ENCODE measurements at places on chromosomes 1 and 21.
A peak's percentile ranks its signal among the peaks of the same experiment; 100 is the strongest.

DNA sequence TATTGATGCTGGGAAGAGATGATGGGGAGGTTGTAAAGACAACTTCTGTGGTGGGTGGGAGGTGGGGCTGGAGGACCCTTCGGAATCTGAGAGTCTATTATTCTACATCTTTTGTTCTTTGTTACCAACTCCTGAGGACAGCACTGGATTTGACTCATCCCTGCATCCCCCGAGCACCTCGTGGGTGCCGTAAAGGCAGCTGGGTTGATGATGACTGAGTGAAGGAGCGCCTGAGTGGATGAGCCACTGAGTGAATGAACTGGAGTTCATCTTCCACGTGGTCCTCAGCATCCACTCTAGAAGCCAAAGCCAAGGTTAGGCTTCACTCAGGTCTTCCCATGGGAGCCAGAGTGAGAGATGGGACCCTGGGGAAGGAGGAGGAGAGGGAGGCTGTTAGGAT is 77.6 kb downstream of the LRRN2 start:
- DNase-seq, result no peak

DNA sequence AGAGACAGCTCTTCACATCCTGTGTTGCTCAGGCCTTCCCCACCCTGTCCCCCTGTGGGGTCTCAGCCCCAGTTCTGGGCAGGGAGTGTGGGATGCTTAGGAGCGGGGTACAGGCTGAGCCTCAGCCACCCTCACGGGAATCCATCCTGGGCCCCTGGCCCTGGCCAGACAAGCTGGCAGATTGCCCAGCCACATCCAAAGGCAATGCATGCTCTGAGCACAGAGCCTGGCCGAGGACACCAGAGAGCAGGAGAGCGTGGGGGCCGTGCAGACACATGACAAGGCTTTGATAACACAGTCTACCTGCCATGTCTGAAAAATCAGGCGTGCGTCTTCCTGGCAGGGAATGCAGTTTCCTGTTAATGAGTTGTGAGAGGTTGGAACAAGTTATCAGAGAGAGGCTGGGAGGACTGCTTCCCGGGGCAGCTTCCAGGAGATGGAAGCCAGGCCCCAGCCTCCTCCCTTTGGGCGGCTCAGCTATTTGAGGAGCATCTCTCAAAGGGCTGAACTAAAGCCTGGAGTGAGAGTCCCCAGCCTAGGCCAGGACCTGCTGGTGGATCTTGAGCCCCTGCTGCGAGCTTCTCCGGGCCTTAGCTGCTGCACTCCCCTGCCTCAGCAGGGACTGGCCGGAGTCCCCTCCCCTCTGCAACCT is 72.2 kb upstream of the SELENON start:
- no peak for DNase-seq

GRCh38 chr1:8097077-8097799 is 71.1 kb upstream of the ERRFI1 start:
- no peak for DNase-seq

DNA sequence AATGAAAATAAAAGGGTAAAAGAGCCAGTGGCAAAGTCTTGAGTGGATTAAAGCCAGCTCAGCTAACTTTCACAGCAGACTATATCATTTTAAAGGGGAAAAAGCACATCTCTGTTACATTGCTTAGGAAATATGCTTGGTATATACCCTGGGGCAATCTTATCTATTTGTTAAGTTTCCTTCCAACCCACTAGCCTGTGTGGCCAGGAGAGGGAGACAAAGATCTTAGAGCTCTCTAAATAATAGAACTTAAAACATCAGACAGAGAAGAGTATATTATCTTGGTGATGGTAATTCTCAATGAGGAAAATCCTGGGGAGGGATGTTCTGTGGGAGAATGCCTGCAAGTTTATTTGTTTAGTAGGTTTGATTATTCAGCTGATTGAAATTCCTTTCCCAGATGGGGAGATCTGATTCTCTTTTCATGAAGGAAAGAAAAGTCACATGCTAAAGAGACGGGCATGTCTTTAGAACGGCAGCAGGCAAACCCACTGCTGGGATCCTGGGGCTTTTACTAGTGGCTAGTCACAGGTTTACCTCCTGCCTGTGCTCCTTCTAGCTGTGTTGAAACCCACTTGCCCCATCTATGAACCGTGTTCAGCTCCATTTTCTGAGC is 3.6 kb downstream of the KCNE2 start:
- no peak for DNase-seq

DNA sequence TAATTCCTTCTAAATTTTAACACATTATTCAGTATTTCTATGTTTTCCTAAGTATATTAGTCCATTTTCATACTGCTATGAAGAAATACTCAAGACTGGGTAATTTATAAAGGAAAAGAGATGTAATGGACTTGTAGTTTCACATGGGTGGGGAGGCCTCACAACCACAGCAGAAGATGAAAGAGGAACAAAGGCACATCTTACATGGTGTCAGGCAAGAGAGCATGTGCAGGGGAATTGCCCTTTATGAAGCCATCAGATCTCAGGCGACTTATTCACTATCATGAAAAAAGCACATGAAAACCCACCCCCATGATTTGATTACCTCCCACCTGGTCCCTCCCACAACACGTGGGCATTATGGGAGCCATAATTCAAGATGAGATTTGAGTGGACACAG is 15.6 kb downstream of the GBP5 start:
- no peak for DNase-seq

DNA sequence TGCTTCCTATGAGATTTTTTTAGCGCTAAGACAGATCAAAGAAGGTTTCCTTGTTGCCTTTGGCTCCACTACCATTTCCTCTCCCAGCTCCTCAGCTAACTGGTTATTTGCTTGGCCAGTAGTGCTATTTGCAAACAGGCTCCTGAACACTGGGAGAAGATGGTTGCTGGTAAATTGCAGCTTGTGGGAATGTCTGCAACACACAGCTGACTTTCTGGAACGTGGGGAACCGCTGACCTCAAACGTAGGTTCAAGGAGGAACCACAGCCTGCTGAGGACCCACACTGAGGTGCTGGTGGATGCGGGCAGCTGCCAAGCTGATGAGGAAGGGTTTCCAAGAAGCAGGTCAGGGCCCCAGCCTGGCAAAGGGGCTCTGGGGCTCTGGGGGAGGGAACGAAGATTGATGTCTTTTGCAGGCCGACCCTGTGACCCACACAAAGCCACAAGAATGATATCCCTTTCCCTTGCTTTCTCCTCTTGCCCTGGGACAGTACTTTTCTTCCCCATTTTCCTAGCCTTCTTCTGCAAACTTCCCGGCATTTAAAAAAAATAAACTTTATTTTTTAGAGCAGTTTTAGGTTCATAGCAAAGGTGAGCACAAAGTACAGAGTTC is 24.8 kb downstream of the GNG4 start:
- DNase-seq, result no peak

GRCh38 chr1:112866151-112866550 is 89.8 kb downstream of the SLC16A1 start:
- DNase-seq, result no peak

- DNase-seq, result no peak
These were observed 7.9 kb upstream of the TRAF5 start for GRCh38 chr1:211318576-211319280.

DNA sequence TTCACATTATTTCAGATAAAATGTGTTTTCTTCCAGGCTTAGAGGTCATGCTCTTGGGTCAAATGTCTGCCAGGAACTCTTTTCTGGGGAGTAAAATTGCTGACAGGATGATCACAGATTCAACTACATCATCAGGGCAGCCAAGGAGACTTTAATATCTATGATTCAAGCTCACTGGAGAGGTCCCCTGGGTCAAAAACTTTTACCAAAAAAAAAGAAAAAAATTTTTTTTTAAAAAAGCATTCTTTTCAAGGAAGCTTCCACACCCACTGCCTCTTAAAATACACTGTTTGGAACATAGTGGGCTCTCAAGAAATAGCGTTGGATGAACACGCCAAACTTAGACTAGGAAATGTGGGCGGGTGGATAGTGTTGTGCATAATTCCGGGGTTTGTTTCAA is 81.3 kb downstream of the TIAM1 start:
- no peak for DNase-seq

- no peak for DNase-seq
These were observed 16.8 kb upstream of the POGZ start for GRCh38 chr1:151476083-151476482.

- DNase-seq, result peak; percentile 16
These were observed at the start of gene GPX7 for GRCh38 chr1:52601991-52602855. GPX7 (plus strand) TSS chr1:52602371; CDS start chr1:52602410, 39 bp downstream.

GRCh38 chr1:172916116-172916515 is 134.6 kb downstream of the TNFSF18 start:
- no peak for DNase-seq

Data from activated CD8-positive, alpha-beta memory T cell treated with anti-CD3 and anti-CD28 coated beads for 1 hour (primary cell).